ENCODE measurements at places on chromosomes 1 and 21. TPM values are rescaled to one million over a fixed set of nuclear protein-coding genes. Genes with fewer than 3 reads are reported as not detected.

B4GALT2 gene
- 90.1 TPM for total RNA-seq

SPRR4 gene
- total RNA-seq, result not detected

SORT1 gene
- 25.1 TPM for total RNA-seq

TRIM62 gene
- total RNA-seq, result 7.4 TPM

GADD45A gene
- total RNA-seq, result 106 TPM

KCNN3 gene
- 0.05 TPM for total RNA-seq

PDPN gene
- total RNA-seq, result 0.28 TPM

BLZF1 gene
- total RNA-seq, result 19.6 TPM

TCHHL1 gene
- total RNA-seq, result not detected

SEMA6C gene
- 5.7 TPM for total RNA-seq

OPTC gene
- not detected for total RNA-seq

KDF1 gene
- total RNA-seq, result 3.2 TPM

C1QTNF12 gene
- total RNA-seq, result 41.4 TPM

OR6K3 gene
- total RNA-seq, result not detected

CD48 gene
- total RNA-seq, result 0.67 TPM

PTPN14 gene
- 209 TPM for total RNA-seq

ZSWIM5 gene
- total RNA-seq, result 7.9 TPM

CASQ2 gene
- not detected for total RNA-seq
